Stimulated activated CD4-positive, alpha-beta T cell treated with anti-CD3 and anti-CD28 coated beads, TNF-alpha, amount 100 ng/mL, for 1 hour (primary cell): ENCODE measurements at places on chromosomes 1 and 21.

DNA sequence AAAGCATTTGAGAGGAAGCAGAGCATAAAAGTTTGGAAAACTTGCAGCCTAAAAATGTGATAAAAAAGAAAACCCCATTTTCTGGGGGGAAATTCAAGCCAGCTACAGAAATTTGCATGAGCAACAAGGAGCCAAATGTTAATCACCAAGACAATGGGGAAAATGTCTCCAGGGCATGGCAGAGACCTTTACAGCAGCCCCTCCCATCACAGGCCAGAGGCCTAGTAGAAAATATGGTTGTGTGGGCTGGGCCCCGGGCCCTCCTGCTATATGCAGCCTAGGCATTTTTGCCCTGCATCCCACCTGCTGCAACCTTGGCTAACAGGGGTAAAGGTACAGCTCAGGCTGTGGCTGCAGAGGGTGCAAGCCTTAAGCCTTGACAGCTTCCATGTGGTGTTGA lies 299.6 kb upstream of the NCAM2 start:
- DNase-seq = no peak

- DNase-seq = no peak
These were observed 38.3 kb downstream of the YY1AP1 start for GRCh38 chr1:155650231-155650757.

DNA sequence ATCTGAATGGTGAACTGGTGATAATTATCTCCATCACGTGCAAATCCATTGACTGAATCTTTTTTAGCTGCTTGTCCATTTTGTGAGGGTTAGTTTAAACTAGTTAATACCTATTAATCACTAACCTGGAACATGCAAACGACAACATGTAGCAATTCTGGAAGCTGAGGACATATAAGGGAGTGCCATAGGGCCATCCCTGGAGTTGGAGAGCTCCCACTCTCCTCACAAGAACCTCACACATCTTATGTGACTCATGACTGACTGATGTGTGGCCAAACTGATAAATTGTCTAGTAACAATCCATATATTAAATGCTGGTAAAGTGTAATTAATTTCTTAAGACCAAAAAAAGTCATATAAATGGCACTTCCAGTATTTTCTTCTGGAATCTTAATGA lies 62.9 kb upstream of the HOOK1 start:
- no peak for DNase-seq

- no peak for DNase-seq
These were observed 11.5 kb downstream of the FCRL5 start for GRCh38 chr1:157540852-157541251.

- no peak for DNase-seq
These were observed 481.7 kb upstream of the NR5A2 start for GRCh38 chr1:199545780-199546179.

GRCh38 chr1:112904831-112905261 lies 51.1 kb downstream of the SLC16A1 start:
- no peak for DNase-seq

DNA sequence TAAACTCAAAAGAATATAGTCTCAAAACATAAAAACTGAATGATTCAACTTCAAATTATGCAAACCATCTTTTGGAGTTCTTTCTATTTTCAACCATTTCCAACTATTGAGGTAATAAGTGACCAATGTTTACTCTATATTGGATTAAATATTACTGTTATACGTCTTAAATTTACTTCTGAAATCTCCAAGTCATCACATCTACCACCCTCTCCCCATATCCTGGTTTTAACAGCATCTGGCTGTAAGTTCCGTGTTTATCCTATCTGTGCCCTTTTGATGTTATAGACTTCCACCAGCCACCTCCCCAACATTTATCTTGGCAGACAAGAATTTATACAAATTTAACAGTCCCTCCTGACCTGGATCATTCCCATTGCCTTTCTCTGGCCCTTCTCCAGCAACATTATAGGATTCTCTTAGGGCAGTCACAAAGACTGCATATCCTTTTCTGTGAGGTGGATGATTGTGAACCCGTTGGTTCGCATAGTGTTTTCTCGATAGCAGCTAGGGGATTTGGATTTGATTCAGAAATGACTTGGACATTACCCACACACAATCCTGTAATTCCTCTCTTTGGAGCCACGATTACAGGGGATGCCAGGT lies 313.4 kb upstream of the FMN2 start:
- no peak for DNase-seq

- no peak for DNase-seq
These were observed 13.1 kb downstream of the LYST start for GRCh38 chr1:235853653-235854052.

DNA sequence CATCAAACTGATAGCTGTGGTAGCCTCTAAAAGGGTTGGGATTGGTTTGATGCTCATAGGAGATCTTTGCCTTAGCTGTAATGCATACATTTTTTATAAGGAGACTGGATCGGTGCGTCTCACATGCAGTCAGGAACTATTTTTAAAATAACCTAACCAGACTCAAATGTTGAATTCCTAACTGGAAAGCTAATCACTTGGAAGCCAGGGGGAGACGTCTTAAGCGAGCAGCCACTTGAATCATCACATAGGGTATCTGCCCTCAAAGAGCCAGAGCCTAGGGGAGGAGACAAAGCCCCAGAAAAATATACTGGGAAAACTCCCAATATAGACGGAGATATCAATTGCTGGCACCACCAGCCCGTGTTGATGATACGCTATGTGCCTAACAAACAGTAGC lies 61.7 kb upstream of the PUM1 start:
- no peak for DNase-seq

GRCh38 chr1:204288021-204288588 lies 71.6 kb downstream of the PLEKHA6 start:
- DNase-seq = no peak

DNA sequence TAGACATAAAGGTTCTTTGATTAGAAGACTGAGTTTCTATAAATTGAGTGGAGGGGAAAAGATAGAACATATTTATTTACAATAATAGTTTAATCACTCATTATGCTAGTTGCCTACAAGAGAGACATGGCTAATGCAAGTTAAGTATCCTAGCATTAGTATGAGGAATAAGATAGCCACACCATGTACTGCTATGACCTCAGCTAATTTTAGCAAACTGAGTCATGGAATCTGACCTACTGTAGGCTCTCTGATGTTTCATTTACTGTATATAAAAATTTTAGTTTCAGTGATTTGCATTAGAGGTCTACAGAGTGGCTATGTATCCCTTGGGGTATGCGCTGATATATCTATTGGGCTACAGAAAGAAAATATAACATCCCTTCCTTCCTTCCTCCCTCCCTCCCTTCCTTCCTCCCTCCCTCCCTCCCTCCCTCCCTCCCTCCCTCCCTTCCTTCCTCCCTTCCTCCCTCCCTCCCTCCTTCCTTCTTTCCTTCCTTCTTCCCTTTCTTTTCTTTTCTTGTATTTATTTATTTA lies 5.8 kb downstream of the AGL start:
- DNase-seq = no peak

GRCh38 chr1:166418344-166418933 lies 251.6 kb upstream of the FAM78B start:
- no peak for DNase-seq

DNA sequence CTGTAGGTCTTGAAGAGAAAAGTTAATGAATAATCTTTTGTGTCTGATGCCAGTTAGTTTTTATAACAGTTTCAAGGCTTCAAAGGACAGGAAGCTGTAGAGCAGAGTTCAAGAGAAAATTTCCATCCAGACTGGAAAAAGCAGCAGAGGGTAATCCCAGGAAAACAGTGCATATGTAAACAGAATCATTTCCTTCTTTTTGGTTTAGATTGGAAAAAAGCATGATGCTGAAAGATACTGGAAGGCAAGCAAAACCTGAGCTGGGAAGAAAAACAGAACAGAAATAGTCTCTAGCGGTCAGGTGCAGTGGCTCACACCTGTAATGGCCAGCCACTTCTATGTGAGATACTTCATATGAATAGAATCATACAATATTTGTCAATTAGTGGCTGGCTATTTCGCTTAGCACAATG lies 71.9 kb downstream of the ZSWIM5 start:
- DNase-seq = no peak

- DNase-seq = no peak
These were observed 497.8 kb downstream of the TTLL7 start for GRCh38 chr1:83500987-83501591.

GRCh38 chr1:27144920-27145661 lies 9.8 kb downstream of the SLC9A1 start:
- no peak for DNase-seq

DNA sequence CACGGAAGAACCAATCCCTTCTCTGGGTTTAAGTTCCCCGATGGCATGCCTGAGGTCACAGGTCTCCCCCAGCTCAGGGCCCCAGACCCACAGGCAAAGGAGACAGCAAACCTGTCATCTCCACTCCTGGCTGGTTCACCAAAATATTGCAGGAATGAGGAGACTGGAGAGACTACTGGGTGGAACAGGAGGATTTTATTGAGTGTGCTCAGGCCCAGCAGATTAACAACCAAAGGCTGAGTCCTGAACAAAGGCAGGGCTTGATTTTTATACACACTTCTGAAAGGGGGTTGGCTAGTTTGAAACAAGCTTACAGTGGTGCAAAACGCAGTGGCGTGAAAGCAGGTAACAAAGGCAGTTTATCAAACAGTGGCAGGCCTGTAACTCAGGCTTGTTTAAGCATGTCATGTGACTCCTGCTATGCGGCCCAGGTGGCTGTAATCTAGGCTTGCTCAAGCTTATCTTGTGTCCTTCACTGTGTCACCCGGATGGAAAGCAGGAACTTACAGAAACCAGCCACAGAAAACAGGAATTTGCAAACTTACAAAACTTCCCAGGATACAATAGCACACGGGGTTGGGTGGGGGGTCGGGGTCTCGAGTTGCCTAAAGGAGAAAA lies 27.4 kb upstream of the KCNJ15 start:
- no peak for DNase-seq

- no peak for DNase-seq
These were observed 4.0 kb upstream of the GJC2 start for GRCh38 chr1:228145463-228146416.

GRCh38 chr1:32900956-32901822 lies at the start of gene TMEM54:
Gene TMEM54, minus strand, starts transcription at chr1:32901389. Its CDS starts 151 bp downstream, at chr1:32901238.
- DNase-seq = no peak

GRCh38 chr1:210467440-210468043 lies 138.8 kb downstream of the HHAT start:
- DNase-seq = no peak

GRCh38 chr1:91099746-91100621 lies 78.1 kb upstream of the ZNF644 start:
- no peak for DNase-seq

DNA sequence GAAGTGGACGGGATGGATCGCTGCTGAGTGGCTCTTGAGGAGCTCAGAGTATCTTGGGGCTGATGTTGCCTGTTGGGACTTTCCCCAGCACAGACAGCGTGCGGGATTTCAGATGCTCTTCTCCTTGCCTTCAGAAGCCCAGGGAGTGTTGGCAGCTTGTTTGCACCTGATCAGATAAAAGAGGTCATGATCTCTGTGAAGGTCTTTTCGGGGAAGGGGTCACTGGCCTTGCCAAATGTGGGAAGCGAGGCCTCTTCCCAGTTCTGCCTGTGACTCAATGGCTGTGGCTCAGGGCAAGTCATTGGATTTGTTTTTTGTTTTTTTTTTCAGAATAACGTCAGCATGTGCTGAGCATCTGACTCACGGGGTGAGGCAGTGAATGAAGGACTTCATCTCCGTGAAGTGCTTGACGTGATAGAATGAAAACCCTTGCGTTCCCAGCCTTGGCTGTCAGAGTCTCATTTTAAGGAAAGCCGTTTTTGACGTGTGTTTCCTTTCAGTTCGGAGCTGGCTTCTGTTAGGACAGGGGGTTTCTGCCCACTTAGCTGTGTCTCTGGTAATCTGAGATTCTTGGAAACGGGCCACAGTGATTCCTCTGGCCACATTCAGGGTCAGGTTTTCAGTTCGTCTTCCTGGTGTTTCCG lies 46.7 kb downstream of the GALNT2 start:
- no peak for DNase-seq

DNA sequence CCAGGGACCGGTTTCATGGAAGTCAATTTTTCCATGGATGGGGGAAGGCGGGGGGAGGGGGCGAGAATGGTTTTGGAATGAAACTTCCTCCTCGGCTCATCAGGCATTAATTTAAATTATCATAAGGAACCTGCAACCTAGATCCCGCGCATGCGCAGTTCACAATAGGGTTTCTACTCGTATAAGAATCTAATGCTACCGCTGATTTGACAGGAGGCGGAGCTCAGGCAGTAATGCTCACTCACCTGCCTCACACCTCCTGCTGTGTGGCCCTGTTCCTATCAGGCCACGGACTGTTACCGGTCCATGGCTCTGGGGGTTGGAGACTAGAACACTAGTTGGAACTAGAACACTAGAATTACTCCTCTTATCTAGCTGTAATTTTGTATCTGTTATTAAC lies 38.0 kb downstream of the PRRX1 start:
- no peak for DNase-seq

DNA sequence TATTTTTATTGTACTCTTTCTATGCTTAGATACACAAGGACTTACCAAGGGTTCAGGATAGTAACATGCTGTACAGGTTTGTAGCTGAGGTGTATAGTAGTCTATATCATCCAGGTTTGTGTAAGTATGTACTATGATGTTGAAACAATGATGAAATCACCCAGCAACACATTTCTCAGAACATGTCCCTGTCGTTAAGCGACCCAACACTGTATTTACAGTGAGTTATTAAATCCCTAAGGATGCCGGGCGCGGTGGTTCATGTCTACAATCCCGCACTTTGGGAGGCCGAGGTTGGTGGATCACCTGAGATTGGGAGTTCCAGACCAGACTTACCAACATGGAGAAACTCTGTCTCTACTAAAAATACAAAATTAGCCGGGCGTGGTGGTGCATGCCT lies 21.6 kb upstream of the RCOR3 start:
- no peak for DNase-seq

- DNase-seq = no peak
These were observed 264.8 kb downstream of the C1orf94 start for GRCh38 chr1:34441259-34442069.

GRCh38 chr1:9422911-9423505 lies 116.3 kb upstream of the SLC25A33 start:
- no peak for DNase-seq

DNA sequence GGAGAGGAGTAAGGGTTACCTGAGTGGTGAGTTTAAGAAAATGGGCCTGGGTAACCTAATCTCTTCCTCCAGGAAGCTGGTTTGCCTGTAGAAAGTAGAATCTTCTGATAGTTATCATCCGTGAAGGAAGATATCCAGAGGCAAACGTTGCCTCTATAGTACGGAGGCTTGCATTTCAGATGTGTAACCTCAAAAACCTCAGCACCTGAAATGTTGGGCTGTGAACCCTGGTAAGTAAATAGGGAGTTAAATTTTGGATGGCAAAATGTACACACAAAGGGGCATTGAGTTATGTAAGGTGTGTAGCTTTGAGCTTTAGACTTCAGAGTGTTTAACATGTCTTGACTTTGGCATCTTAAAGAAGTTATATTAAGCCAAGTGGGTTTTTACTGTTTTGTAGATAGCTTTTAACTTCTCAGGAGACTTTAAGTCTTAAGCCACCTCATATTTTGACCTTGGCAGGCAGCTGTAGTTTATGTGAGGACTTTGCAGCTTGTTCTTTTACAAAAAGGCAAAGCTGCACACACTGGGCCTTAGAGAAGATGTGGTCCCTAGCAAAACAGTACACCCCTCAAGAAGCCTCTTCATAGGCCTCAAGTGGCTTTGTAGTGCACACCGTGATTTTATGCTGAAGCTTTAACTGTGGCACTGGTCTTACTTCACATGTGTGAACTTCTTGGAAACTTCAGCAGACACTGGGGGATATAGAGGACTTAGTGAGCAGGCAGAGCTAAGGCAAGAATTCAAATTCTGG lies 83.4 kb downstream of the SNRPE start:
- DNase-seq = no peak
